Stimulated activated CD8-positive, alpha-beta memory T cell treated with anti-CD3 and anti-CD28 coated beads, Interleukin-4, amount 100 ng/mL, for 1 hour (primary cell): ENCODE measurements at places on chromosomes 2 and 18.

- DNase-seq, result no peak
Measured at GRCh38 chr2:117960231-117960630, 53.6 kb downstream of the CCDC93 start.

DNA sequence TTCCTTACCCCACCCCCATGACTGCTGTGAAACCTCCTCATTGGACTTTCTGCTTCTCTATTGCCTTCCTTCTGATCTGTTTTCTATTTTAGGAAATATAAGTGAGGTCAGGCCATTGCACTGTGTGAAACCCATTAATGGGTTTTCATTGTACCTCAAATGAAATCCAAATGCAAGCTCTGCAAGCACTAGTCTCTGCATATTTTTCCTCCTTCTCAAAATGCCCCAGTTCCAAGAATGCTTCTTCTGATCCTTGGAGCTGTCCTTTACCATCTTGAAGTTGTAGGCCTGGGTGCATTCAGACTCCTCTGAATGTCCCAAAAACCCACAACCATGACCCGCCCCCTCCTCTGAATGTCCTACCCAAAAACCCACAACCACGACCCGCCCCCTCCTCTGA lies 8.2 kb downstream of the IL1A start:
- DNase-seq, result no peak

DNA sequence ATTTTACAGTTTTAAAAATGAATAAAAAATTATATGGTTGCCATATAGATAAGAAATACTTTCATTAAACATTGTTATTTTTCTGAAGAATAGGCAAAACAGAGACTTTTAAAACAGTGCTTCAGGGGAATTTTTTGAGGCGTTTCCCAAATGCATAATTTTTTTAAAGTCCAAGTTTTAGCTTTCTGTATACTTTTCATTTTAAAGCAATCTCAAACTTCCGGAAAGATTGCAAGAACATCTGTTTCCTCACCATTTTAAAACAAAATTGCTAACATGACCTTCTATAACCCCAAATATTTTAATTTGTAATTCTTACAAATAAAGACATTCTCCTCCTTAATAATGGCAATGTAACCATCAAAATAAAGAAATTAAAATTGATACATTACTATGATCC lies 15.1 kb upstream of the MBD2 start:
- no peak for DNase-seq

- DNase-seq, result no peak
Measured at GRCh38 chr2:111062417-111062816, 58.3 kb upstream of the BCL2L11 start.

DNA sequence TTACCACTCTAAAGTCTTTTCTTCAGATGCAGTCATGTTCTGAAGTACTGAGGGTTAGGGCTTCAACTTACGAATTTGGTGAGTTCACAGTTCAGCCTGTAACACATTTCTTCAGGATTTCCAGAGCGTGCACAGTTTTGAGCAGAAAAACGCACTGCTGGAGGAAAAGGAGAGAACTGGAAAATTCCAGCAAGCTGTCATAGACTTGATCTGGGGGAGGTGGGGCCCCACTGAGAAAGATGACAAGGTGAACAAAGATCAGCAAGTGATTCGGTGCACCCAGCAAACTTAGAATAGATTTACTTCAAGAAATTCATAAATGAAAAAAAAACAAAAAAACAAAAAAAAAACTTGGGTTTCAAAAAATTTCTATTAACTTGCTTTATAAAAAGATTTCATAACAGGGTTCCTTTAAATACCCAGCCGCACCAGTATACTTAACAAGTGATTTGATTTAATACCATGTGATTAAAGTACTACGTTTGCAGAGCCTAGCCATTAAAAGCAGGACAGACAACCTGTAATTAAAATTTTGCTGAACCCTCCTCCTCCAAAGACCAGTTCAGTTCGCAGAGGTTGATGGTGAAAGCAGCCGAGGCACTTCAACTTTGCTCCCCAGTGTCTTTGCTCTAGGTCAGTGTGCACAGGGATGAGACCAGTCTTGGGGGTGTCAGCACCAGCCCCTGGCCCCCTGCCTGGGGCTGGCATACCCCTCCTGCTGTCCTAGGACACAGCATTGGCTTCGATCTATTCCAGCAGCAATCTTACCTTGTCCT lies 30.5 kb downstream of the CTIF start:
- no peak for DNase-seq

- no peak for DNase-seq
Measured at GRCh38 chr18:71443706-71444480, 1100.2 kb downstream of the CBLN2 start.

GRCh38 chr18:65544701-65545100 lies 206.1 kb upstream of the CDH7 start:
- no peak for DNase-seq

GRCh38 chr2:22485486-22485885 lies 899.5 kb upstream of the KLHL29 start:
- no peak for DNase-seq

DNA sequence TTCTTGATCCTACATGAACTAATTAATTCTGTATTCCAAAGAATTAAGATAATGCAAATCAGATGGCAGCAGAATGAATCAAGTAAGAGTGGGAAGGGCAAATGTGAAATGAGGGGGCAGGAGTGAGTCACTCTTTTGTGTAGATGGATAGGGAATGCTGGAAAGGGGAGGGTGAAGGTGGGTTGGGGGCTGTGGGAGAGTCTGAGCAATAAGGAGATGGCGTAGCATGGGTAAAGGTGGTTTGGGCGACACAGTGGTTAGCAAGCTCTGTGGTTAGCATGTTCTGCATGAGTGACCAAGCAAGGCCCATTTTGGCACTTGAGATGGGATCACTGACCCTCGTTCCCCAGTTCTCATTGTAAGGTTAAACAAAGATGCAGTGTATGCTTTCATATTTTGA lies 20.4 kb downstream of the GPD2 start:
- no peak for DNase-seq

DNA sequence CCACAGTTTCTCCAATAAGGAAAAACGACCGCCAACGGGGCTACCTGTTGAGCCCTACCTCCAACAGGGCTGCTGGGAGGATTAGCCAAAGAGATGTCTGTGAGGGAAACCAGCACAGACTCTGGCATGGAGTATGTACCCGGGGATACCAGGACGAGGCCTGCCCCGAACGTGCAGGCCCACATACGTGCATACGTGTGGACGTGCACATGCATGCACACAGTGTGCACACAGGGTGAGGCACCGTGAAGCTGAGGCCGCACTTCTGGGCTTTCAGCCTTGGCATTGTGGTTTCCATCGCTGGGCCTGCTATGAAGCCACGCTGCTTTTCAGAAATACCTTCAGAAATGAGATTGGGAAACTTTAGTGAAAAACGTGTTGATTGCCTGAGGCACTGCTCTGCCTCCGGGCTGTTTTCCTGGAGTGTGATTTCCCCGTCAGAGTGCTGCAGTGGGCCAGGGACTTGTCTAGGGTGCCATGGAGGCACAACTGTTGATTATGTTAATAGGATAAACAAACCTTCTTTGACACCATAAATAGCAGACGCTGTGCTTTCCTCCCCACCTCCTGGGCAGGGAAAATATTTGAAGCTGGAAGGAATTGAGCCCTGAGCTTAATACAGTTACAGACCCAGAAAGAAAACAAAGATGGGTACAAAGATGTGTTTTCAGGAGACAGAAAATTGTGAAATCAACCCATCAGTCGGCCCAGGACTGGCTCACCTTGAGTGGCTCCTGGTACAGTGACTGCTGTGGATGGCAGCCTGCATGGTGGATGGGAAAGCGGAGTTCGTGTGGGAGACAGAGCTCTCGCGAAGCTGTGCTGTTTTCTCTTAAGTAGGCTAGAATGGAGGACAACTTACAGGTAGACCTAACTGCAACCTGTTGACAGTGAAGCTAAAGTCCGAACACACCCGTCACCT lies 182.3 kb downstream of the FAM210A start:
- no peak for DNase-seq

DNA sequence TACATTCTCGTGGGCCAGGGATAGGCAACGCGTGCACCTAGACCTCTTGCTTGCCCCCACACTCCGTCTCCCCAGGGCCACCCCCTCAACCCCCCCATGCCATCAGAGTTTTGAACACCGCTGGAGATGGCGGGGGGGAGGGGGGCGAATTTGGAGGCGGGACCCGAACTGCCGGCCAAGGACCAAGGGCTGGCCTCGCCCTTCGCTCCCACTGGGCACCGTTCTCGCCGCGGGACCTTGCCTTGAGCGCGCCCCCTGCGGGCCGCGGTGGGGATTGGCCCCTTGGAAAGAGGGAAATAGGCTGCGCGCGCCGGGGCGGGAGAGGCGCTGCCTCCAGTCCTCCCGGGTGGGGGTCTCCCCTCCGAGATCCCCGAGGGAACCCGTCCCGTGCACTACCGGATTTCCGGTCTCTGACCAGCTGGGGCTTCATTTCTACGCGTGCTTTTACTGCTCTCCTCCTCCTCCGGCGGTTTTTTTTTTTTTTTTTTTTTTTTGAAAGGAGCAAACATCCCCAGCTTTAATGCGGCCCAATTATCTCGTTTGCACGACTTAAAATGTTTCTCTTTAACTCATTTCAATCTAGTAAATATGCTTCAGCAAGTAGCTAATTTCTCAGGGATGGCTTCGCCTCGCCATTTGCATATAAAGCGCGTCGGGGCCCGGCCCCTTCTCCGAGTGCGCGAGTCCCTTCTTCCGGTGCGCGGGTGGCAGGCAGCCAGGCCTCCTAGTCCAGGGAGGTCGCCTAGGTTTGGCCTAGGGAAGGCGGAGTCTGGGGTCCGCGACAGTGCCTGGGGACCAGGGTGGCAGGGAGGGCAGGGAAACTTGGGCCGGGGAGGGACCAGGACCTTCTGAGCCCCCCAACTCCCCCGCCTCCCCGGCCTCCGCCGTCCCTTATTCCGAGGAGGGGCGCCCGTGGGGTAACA lies 10.0 kb upstream of the GBX2 start:
- DNase-seq, result no peak

GRCh38 chr2:235926229-235926628 lies 242.0 kb downstream of the GBX2 start:
- no peak for DNase-seq

DNA sequence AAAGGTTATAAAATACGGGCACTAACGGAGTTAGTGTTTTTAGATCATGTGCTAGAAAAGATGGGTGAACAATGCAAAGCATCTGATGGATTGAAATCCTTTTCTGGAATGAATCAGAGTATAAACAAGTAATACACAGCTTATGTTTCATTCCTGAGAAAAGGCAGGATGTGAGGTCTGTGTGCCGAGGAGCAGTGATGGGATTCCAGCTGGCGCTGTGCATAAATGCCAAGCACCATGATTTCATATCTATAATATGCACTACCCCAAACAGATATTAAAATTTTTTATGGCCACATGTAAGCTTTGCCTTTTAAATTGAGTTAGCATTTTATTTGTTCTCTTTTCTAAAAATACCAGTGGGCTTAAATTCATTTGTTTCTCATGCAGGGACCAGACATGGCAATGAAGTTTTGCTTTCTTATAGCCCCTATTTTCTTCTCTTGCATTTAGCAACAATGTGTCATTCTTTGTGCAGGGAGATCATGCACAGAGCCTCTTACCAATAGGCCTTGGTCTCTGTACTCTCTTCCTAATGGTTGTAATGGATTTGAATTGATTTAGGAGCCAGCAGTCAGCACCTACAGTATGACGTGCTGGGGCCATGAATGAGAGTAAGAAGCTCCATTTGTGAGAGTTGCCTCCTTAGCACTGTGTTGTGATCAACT lies 323.9 kb downstream of the SLC8A1 start:
- DNase-seq, result no peak

- DNase-seq, result no peak
Measured at GRCh38 chr18:13159579-13159978, 59.0 kb upstream of the LDLRAD4 start.

DNA sequence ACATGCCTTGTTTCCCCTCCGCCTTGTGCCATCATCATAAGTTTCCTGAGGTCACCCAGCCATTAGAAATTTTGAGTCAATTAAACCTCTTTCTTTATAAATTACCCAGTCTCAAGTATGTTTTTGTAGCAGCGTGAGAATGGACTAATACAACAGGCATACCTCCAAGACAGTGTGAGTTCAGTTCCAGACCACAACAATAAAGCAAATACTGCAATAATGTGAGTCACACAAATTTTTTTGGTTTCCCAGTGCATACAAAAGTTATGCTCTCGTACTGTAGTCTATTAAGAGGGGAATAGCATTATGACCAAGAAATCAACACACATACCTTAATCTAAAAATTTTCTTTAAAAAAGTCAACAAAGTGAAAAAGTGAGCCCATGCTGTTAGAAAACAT lies 217.2 kb downstream of the NR4A2 start:
- no peak for DNase-seq

DNA sequence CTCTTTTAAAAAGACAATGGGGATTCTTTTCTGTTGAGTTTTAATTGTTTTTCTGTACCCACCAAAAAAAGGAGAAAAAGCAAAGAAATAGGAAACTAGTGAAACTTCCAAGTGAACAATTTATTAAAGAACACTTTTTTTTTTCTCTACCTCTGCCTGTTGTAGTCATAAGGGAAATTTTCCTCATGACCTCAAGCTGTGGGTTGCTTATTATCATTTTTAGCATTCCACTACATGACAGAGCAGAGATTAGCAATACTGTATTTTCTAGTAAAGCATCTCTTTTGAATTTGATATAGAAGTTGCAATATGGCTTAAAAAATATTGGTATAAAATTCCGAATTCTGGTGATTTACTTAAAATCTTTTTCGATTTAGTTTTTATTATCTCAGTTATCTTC lies 87.9 kb upstream of the LRRTM1 start:
- no peak for DNase-seq

DNA sequence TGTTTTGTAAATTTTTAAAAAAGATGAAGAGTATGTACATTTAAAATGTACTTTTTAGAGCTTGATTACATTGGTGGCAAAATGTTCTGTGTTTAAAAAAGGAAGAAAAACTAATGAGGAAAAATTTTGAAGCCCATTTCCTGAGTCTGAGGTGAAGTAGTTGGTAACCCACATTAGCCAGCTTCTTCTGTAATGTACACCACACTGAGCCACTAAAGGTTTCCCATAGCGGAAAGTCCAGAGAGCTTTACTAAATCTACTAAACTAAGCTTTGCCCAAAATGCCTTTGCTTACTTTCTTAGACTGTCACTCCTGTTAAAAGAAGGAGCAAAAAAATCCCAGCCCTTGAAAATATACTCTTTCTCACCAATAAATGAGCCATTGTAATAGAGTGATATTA lies 804.8 kb upstream of the ZEB2 start:
- DNase-seq, result no peak

DNA sequence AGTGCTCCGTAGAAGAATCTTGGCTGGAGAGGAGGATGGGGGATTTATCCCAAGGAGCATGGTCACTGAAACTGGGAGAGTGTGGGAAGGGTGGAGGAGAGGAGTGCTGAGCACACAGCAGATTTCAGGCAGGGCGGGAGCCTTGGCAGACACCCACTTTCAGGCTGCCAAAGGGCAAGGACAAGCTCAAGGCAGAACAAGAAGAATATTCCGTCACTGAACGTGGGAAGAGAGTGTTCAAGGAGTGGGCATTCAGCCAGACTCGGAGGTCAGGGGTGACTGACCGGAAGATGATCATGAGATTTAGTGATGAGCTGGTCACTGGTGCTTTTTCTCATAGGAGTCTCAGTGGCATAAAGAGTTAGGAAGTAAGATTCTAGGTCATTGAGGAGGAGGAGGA lies 136.2 kb upstream of the RASGRP3 start:
- DNase-seq, result no peak

GRCh38 chr2:135052997-135053474 lies 944 bp downstream of the RAB3GAP1 start:
- DNase-seq, result no peak
